Stimulated activated CD8-positive, alpha-beta memory T cell treated with anti-CD3 and anti-CD28 coated beads, Interleukin-7, amount 100 ng/mL, for 48 hours (primary cell): ENCODE measurements at places on chromosomes 12 and 14.

- DNase-seq: no peak
These were observed 11.4 kb upstream of the DLK1 start for GRCh38 chr14:100715332-100715731.

- no peak for DNase-seq
These were observed 83.0 kb upstream of the CCDC196 start for GRCh38 chr14:66403183-66403582.

DNA sequence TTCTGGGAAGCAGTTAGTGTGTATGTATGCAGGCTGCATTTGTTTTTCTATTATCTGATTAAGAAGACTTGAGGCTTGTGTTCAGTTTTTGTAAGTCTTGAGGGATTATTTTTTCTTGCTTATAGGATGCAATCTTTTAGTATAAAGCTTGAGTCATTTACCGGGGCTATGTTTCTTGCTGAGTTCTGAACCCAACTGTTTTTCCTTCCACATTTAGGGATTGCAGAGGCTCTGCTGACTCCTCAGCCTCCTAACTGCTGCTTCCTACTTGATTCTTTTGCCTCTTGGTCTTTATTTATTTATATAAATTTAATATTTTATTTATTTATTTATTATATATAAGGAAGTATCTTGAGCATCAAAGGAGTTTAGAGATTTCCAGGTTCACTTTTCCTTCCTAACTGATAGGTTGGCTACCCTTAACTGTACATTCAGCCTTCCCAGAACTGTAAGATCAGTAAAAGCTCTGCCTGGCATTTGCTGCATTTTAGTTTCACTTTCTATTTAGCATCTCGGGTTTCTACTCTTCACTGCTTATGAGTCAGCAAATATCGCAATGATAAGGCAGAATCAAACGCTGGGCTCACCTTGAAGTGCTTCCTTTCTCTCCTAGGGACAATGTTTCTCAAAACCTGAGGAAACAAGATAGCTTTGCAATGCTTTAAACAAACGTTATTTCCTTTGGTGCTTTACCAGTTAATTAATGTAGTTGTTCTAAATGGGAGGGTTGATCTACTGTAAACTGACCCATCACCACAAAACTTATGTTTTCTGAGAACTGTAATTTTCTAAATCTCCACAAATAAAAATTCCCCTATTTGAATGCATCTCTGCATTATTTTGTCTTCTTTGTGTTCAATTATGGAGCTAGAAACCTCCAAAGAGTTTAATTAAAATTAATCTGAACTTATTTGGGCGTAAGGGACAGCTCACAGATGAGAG, 1183.7 kb upstream of the TMEM132C start:
- no peak for DNase-seq

GRCh38 chr12:52713960-52714886, 10.9 kb upstream of the KRT77 start:
- peak; percentile 2 for DNase-seq

GRCh38 chr14:99117671-99118045, 154.3 kb downstream of the BCL11B start:
- no peak for DNase-seq

DNA sequence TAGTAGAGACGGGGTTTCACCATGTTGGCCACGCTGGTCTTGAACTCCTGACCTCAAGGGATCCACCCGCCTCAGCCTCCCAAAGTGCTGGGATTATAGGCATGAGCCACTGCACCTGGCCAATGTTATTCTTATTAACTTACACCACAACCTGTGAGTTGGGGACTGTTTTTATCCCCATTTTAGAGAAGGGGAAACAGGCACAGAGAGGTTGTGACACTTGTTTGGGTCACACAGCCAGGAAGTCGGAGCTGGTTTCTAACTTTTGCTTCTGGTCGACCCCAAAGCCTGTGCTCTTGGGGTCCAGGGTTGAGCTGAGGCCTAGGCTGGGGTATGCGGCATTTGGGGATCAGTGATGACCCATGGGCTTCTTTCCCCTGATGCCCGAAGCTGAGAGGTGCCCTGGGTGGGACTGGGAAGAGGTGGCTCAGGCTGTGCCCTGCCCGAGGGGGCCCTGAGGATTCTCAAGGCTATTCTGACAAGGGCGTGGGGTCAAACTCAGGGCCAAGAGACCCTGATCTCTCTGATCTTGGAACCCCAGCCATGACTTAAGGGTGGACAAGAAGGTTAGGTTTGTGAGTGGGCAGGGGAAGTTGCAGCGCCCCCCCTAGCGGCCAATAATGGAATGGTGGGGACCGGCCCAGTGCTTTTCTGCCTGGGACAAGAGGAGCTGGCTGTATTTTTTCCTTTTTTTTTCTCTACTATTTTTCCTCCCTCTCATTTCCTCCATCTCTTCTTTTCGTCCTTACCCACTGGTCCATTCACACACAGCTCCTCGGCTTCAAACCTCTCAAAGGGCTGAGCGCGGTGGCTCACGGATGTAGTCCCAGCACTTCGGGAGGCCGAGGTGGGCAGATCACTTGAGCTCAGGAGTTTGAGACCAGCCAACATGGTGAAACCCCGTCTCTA, 3.0 kb downstream of the SDSL start:
- DNase-seq: peak; percentile 9

GRCh38 chr14:82759656-82760055, 1226.0 kb upstream of the SEL1L start:
- DNase-seq: no peak

DNA sequence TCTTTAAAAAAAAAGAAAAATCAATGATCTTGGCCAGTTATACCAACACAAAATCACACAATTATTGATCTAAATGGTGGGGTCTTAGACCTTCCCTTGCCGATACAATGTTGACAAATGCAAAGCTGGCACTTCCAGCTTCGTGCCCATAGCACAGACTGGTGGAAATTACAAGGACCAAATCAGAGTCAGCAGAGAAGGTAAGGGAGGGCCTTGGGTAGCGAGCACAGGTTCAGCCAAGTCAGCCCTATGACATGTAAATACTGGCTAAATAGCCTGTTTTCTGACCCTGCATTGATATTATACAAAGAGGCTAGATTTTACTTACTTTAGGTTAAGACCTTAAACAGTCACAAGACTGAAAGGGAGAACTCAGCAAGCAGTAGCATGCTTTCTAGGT, 30.3 kb upstream of the WDR89 start:
- no peak for DNase-seq

DNA sequence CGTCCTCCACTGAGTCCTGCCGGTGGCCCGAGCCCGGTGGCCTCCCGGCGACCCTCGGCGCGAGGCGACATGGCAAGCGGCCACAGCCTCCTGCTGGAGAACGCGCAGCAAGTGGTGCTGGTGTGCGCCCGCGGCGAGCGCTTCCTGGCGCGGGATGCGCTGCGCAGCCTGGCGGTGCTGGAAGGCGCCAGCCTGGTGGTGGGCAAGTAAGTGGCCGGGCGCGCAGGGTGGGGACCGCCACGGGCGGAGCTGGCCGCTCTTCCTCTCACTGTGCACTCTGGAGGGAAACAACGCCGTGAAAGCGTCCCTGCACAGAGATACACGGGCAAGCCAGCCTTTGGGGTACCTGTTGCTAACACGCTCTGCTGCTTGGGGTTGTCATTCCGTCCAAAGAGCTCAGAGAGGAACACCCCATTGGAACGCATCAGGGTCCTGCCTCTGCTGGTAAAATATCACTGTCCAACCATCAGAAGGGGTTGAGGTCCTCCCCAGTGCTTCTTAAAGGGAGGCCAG, at the start of gene AMDHD1:
AMDHD1 (plus strand) TSS at position 2 of the 513 bp plus-strand sequence; CDS start at position 70, 68 bp downstream.
- DNase-seq: peak; percentile 41

- no peak for DNase-seq
These were observed 87.5 kb downstream of the SCARB1 start for GRCh38 chr12:124776125-124776513.

GRCh38 chr14:106200541-106201315, 674.3 kb downstream of the TMEM121 start:
- DNase-seq: no peak

- DNase-seq: no peak
These were observed 767.3 kb upstream of the TBX3 start for GRCh38 chr12:115451151-115451779.

DNA sequence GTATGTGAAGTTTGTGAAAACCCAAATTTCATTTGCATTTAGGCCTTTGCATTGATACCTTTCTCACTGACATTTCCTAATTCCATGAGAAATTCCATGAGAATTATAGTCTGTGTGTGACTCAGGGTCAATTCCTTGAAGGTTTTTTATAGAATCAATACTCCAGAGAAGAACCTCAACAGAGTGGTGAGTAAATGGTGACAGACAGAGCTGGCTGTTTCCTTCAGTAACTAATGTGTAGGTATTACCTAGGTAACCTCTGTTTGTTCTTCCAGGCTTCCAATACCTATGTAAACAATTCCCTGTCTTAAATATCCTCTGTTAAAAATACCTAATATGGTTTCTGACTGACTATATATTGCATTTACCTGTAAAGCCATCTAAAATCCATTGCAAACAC, 117.0 kb downstream of the TTC8 start:
- no peak for DNase-seq

DNA sequence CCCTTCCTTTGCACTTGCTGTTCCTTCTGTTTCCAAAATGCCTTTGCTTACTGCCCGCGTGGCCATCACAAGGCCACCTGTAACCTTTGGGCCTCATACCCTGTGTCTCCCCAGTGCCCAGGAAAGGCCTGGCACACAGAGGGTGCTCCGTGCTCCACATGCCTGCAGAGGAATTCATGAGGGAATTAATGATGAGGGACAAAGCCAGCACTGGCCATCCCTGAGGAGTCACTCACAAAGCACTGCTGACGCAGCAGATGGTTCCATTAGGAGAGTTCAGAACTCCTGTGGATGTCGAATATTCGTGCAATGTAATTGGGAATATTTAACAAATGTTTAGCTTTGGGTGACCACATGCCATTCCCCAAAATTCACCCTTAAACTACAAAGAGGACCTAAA, 49.6 kb upstream of the PRMT8 start:
- DNase-seq: no peak

- no peak for DNase-seq
These were observed 11.9 kb upstream of the KLRB1 start for GRCh38 chr12:9619411-9620179.

DNA sequence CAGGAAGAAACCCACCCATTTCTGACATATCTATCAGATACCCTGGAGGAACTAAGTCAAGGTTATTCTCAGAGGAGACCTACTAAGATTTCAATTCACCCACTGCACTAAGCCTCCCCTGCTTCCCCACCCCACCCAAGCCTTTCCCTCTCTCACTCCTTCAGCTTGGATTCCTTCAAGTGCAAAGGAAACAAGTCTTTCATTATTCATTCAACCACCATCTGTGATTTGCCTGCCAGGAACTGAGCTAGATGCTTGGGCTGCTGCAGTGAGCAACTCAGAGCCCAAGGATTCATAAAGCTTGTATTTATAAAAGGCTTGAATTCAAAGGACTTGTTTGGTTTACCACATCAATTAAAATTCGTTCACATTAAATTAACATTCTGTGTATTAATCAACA, 161.3 kb downstream of the GXYLT1 start:
- no peak for DNase-seq

GRCh38 chr12:47801904-47802246, 17.8 kb downstream of the HDAC7 start:
- DNase-seq: no peak

DNA sequence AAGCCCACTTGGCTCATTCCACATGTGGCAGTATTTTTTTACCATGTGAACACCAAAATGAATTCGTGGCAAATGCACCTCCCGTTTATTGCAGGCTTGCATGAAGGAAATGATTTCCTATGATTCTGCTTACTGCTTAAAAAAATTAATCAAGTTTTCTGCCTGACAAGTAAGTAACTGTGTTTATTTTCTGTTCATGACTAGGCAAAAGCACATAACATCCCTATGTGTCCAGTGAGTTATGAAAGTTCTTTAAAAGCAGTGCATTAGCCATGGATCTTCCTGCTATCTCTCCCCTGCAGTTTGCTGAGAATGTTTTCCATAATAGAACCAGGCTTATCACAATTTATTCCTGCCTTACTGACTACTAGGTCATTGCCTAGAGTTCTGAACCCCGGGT, 20.4 kb downstream of the GPR65 start:
- DNase-seq: no peak

DNA sequence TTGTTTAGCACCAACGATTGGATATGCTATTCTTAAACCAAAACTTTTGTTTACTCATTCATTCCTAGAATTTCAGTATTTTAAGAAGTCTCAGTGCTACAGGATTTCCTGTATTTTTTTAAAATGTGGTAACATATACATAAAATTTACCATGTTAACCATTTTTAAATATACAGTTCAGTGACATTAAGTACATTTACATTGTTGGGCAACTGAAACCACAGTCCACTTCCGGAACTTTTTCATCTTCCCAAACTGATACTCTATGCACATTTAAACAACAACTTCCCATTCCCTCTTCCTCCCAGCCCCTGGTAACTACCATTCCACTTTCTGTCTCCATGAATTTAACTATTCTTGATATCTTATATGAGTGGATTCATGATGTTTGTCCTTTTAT, 30.3 kb downstream of the PDE3A start:
- DNase-seq: no peak

DNA sequence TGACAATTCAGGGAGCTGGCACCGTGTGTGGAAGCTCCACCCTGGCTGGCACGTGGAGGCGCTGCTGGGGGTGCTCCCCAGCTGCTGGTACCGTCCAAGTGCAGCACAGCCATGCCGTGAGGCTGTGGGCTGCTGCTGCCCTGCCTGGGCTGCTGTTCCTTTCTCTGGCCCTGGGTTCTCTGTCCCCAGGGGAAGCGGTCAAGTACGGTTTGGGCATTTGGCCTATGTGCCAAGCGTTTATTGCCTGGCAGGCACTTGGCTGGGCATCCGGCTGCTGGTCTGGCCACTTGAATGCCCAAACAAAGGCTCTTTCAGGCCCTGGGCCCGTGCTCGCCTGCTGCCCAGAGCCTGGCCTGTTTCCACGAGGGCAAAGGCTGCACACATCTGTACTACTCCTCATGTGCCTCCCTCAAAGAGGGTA, 39.6 kb downstream of the RHOF start:
- no peak for DNase-seq

- DNase-seq: no peak
These were observed 173.8 kb upstream of the CNOT2 start for GRCh38 chr12:70069221-70070105.

GRCh38 chr14:38904959-38905358, 198.1 kb downstream of the SEC23A start:
- DNase-seq: no peak

DNA sequence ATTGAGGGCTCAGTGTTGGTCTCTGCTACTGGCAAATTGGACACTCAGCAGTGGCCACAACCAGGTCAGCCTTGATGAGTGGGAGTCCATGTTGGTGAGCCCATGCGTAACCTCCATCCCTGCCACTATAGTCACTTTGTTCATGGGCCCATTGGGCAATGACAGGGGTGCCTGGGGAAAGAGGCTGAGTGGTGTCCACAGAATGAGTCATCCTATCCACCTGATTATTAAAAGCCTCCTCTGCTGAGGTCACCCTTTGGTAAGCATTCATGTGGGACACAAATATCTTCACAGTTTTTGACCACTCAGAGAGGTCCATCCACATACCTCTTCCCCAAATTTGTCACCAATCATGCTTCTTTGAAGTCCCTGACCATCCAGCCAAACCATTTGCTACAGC, 50.0 kb downstream of the FIGNL2 start:
- DNase-seq: no peak
